ENCODE measurements at places on chromosomes 6 and 20.

GRCh38 chr6:67811239-67812037, 823.6 kb upstream of the ADGRB3 start:
- DNase-seq, result peak; percentile 20

DNA sequence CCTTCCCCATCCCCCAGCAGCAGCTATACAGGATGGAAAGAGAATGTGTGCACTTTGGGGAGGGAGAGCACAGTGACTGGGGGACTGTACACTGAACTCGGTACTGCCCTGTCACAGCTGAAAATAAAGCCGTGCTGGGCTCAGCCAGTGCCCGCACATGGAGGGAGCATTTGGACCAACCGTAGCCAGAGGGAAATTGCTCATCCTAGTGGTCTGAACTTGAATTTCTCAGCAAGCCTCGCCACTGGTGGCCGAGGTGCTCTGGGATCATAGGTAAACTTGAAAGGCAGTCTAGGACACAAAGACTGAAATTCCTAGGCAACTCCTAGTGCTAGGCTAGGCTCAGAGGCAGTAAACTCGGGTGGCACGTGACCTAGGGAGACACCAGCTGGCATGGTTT, 61.0 kb downstream of the DZANK1 start:
- DNase-seq, result no peak

GRCh38 chr6:14366315-14366714, 248.7 kb downstream of the CD83 start:
- DNase-seq, result no peak

DNA sequence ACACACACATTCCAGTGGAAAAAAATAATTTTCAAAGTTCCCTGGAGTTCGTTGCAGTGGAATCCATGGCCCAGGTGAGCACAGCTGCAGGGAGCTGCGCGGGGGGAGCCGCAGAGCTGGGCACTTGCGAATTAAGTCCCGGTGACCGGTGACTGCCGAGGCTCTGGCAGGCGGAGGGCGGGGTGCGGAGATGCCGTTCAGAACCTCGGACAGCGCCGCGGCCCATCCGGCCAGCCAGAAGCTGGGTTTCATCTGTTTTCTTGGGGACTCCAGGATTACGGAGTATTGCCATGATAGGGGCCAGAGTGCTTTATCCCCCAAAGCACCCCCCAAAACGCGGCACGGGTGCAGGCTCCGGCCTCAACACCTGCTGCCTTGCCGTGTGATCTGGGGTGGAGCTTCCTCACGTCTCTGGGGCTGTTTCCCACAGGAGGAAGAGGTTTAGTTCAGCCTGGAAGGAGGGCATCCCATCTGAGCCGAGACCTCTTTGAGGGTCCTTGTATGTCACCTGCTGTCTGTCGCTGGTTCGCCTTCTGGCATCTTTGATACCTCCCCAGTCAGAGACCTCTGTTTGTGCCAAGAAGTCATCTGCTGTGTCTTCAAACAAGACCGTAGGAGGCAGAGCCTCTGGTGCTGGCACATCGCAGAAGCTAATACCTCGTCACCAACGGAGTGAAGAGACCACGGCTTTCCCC, 99.4 kb downstream of the YTHDF1 start:
- peak; percentile 18 for DNase-seq

DNA sequence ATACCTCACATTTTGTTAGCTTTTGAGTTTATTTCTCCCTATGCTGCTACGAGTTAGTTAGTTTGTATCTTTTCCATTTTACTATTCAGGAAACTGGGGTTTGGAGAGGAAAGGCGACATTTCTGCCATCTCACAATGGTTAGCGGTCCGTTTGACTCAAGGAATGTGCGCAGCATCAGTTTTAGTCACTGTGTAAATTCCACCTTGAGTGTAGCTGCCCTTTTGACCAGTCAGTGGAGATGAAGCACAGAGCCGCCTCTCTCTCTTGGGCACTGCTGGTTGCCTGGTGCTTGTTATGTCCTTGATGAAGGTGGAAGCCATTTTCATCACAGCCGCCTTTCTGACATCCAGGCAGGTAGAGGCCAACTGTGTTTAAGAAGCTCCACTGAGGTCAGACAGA, 185.5 kb downstream of the SCP2D1 start:
- DNase-seq, result no peak

DNA sequence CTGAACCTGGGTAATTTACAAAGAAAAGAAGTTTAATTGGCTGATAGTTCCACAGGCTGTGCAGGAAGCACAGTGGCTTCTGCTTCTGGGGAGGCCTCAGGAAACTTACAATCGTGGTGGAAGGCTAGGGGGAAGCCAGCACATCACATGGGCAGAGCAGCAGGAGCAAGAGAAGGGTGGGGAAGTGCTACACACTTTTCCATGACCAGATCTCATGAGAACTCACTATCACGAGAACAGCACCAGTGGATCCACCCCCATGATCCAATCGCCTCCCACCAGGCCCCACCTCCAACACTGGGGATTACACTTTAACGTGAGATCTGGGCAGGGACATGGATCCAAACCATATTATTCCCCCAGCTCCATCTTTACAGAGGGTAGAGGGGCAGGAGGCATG, 166.4 kb downstream of the NFATC2 start:
- no peak for DNase-seq

DNA sequence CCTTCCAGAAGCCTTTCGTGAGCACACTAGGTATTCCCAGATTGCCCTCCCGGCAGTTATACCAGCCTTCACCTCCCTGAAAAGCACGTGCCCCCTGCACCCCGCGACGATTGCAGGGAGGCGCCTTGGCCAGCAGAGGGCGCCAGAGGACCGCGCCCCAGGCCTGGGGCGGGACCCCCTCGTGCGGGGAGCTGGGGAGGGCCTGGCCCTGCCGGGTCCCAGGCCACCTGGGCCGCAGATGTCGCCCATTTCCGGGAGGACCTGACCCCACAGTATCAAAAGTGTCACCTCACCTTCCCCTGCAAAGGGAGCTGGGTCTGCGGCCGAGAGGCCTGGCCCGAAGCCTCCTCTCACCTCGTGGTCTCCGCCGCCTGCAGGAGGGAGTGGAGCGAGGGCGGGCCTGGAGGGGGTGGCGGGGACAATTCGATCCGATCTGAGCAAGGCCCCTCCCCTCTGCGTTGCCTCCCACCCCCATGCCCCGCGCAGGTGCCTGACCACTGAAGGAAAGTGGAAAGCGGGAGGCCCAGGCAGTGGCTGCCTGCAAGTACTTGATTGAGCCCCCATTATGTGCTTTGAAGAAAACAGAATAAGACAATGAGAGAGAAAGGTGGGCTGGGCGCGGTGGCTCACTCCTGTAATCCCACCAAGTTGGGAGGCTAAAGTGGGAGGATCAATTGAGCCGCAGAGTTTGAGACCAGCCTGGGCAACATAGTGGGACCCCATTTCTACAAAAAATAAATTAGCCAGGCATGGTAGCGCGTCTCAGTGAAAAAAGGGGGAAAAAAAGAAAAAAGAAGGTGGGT, 3.5 kb upstream of the SNAI1 start:
- DNase-seq, result peak; percentile 33

- DNase-seq, result no peak
Measured at GRCh38 chr6:166726201-166726600, 99.2 kb upstream of the RPS6KA2 start.

DNA sequence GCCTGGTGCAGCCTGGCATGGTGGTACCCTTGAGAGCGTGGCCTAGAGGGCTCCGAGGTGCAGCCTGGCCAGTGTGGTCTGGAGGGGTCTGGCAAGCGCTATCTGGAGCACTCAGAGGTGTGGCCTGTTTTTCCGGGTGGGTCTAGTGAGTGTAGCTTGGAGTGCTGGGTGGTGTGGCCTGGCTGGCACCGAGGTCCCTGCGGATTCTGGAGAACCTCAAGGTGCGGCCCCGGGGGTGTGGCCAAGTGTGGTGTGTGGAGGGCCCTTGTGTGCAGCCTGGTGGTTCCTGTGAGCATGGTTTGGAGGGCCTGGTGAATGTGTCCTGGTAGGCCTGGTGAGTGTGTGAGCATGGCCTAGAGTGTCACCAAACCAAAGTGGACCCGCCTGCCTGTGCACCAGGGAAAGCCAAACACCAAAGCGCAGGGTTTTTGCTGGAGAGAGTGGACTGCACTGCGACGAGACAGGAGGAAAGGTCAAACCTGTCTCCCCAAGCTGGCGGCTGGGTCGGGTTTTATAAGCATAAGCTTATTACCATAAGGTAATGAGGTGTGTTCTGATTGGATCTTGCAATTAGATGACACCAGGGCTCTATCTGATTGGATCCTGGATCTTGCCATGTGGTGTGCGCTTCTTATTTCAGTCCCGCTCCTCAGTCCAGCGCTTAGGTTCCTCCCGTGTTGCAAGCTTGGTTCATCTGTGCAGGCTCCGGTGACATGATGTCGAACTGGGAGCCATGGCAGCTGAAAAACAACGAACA, 35.7 kb downstream of the IGF2R start:
- DNase-seq, result no peak

DNA sequence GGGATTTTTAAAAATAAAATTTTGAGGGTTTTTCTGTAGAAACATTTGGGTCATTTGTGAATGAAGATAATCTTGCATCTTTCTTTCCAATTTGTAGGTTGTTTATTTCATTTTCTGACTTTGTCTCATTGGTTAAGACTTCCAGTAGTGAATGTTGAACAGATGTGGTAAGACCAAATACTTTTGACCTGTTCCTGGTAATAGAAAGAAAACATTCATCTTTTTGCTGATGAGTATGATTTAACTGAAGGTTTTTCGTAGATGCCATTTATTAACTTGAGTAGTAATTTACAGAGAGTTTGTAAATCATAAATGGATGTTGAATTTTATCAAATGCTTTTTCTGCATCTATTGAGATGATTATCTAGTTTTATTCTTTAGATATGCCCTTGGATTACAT, 416.1 kb upstream of the CITED2 start:
- DNase-seq, result no peak

GRCh38 chr6:134585517-134585873, 267.6 kb upstream of the SGK1 start:
- DNase-seq, result no peak

DNA sequence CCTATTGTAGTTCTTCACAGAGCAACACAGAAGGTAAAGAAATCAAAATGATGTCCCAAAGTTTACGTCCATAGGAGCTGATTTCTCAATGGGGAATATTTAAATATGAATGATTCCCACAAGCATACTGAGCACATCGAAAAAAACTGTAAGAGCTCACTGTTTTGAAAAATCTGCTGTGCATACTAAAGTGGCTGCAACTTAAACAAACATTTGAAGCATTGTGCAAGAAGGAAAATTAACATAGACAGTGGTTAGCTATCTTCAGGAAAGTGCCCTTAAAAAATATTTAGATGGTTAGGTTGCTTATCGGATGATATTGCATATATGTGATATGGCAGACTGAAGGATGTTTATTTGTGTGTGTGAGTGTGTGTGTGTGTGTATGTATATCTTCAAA, 747.6 kb downstream of the RFPL4B start:
- DNase-seq, result peak; percentile 27

- DNase-seq, result no peak
Measured at GRCh38 chr6:47234266-47234933, 75.3 kb downstream of the TNFRSF21 start.

DNA sequence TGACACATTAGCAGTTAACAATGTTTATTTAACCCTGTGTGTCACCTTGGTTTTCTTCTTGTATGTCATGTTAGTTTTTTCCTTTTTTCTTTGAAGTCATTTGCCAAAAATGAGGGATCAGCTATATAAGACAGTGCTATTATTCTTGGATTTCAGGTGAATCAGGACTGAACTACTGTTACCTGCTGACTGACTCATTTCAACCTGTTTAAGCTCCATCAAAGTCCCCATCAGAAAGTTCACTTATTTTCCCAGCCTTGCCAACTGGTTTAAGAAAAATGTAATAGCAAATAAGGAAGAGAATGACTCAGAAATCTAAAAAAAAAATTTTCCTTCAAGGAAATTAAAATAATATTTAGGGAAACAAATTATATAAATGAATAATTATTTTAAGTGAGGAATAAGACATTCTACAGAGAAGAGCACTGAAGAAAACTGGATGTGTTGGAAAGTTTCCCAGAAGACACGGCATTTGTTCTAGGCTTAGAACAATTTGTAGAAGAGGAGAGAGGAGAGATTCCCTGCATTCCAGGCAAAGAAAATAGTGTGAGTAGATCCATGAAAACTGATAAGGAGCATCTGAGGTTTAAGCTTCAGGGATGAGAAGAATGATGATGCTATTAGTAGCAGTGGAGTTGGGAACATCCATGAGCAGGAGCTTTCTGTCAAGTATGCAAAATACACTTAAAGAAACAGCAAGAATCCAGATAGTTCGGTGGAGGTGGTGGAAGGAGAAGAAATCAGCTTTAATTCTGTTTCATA, 84.9 kb upstream of the SIM1 start:
- peak; percentile 70 for DNase-seq

DNA sequence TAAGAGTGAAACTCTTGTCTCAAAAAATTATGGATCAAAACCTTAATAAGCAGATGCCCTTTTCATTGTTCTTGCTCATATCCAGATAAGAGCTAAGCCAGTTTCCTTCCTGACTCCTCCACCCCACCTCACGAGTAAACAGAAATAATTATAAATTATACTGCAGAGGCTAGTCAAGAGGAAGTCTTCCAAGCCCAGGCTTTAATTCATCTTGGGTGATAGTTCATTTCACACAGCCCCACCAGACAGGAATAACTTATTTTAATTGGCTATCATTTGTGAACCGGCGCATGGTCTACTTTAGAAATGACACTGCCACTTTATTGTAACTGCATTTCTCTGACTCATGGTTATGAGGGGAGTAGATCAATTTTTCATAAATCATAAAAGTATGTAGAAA, 102.0 kb downstream of the BTBD3 start:
- DNase-seq, result no peak

- DNase-seq, result peak; percentile 84
Measured at GRCh38 chr6:9523462-9523861, 891.4 kb downstream of the TFAP2A start.

GRCh38 chr6:170280689-170281045, 10.2 kb downstream of the DLL1 start:
- no peak for DNase-seq

- DNase-seq, result no peak
Measured at GRCh38 chr6:18118330-18118729, 4.1 kb downstream of the NHLRC1 start.

DNA sequence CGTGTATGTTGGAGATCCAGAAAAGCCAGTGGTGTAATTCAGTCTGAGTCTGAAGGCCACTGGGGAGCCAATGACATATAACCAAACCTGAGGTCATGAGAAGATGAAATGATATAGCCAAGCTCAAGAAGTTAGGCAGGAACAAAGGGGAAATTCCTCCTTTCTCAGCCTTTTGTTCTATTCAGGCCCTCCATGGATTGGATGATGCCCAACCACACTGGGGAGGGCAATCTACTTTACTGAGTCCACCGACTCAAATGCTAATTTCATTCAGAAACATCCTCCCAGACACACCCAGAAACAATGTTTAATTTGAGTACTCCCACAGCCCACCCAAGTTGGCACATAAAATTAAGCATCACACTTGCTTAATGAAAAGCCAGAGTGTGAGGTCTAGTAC, 183.6 kb downstream of the GJA1 start:
- no peak for DNase-seq
